ENCODE measurements at places on chromosomes 4 and X. TPM values are rescaled to one million over a fixed set of nuclear protein-coding genes. Genes with fewer than 3 reads are reported as not detected.

The SSX7 gene
- total RNA-seq = not detected

DNA sequence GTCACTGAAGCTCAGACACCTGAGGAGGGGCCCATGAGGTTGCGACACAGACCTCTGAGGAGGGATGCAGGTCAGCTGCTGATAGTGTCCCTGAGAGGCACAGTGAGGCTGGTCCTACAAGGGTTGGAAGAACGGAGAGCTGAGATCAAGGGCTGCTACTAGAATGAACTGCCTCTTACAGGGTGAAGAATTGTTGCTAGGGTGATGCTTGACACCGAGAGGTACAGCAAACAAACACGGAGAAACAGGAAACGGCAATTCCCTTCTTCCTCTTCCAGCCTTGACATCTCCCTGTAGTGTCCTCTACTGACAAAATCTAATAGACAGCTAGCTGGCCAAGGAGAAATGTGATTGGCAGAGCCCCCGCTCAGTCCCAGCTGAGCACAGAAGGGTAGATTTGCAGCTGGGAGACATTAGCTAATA is 11.8 kb upstream of the HPGDS start:
- DNase-seq = no peak

DNA sequence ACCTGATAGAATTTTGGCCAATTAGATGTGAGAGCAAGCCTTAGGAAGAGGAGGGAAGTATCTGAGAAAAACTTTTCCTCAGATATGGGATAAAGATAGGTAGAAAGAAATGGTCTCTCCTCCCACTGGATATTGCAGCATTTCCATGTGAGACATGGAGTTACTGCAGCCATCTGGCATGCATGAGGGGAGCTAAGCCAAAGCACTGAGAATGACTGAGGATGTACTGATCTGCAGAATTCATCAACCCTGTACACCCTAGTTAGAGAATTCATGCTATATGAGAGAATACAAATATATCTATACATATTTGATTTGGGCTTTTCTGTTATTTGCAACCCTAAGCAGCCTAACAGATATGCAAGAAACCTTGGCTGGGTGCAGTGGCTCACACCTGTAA is 52.5 kb upstream of the RPL34 start:
- DNase-seq = no peak

- no peak for DNase-seq
Measured at GRCh38 chr4:66591968-66592367, 921.7 kb upstream of the EPHA5 start.

- DNase-seq = no peak
Measured at GRCh38 chr4:2286904-2287593, 25.1 kb upstream of the MXD4 start.

DNA sequence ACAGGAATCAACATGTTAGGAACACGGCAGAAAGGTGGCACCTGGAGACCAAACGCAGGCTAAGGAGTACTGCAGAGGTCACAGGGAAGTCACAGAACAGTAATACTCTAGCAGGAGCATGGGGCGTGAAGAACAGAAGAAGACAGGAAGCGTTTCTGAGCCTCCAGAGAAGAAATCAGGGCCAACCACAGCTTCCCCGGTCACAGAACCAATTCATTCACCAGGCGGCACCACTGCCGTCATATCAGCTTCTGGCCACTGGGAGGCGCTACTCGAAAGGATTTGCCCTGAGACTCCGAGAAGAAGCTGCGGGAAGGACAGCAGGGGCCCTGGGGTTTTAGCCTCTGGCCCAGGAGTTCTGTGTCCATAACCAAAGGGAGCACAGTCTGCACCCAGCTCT is 78.0 kb upstream of the DRD5 start:
- peak; percentile 50 for DNase-seq

GRCh38 chr4:122500852-122501501 is 44.5 kb upstream of the IL2 start:
- no peak for DNase-seq
